EL (cell line): ENCODE measurements at places on chromosomes 7 and 10.

GRCh38 chr7:101586078-101586905, 42.8 kb downstream of the MYL10 start:
- no peak for DNase-seq

GRCh38 chr7:18520450-18521235, 25.1 kb downstream of the HDAC9 start:
- DNase-seq = peak; percentile 73

- DNase-seq = no peak
Observed at GRCh38 chr7:144397086-144397485, 6.4 kb downstream of the NOBOX start.

DNA sequence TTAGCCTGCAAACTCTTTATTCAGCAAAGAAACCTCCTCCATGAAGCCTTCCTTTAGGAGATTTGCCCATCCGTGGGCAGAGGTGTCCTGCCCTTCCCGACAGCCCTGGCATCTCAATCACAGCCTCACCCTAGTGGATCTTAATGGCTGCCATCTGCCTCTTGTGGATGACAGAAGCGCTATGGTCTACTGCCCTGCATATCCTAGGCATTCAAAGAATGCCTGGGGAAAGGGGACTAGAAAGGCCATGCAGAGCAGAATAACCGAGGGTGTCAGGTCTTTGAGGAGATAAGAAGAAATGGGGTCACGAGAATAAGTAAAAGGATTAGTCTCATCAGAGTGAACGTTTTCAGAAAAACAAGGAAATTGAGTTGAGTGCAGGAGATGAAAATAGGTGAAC, 57.7 kb upstream of the SPOCK2 start:
- no peak for DNase-seq

GRCh38 chr7:1458683-1459511, at the start of gene MICALL2:
Gene MICALL2, minus strand, starts transcription at chr7:1459470. Its CDS starts 144 bp downstream, at chr7:1459326.
- peak; percentile 93 for DNase-seq

DNA sequence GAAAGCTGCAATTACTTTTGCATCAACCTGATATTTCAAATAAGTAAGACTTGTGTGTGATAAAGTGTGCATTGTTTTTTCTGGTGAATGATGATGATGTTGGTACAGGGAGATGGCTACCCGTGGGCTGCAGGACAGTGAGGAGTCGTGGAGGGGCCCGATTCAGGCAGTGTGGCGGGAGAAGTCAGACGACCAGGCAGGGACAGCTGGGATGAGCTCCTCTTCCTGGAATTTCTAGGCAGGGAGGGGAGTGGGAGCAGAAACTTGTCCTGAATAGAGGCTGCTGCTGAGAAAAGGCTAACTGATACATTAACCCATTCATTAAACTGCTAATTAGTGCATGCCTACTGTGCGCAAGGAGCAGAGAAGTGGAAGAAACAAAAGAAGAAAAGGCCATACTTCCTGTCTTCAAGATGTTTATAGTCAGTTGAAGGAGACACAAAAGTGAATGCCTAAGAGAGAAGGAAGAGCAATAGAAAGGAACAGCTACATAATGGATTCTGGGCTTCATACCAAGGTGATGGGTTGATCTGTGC, 9.3 kb upstream of the GATAD1 start:
- no peak for DNase-seq

DNA sequence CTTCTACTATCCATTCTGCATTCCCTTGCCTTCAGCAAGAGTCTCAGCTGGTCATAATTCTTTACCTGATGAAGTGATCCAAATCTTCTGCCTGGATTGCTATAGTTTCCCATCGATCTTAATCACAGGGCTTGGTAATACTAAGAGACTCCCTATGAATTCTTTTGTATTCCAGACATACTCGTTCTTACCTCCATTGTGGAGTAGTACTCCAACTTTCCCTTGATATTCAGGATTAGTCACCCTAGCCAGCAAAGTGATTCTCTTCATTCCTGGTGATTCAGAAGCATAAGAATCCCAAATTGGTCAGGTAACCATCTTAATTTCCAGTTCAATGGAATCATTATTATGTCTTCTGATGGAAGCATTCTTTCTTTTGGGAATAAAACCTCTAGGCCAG, 96.7 kb downstream of the TWIST1 start:
- DNase-seq = peak; percentile 54

DNA sequence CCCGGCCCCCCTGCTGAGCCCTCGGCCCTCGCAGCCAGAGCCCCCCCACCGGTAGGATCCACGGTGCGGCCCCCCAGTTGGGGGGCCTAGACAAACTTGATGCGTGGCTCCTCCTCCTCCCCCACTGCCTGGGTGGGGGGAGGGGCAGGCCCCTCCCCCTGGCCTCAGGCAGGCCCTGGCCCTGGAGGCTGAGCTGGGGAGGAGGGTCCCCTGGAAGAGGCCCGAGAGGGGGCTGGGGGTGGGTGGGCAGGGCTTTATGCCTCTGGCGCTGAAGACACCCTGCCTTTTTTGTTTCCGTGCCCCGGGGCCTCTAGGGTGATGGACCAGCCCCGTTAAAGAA, 3.7 kb downstream of the VPS37D start:
- DNase-seq = no peak

GRCh38 chr7:139159900-139160675, 50.6 kb upstream of the ZC3HAV1 start:
- peak; percentile 21 for DNase-seq

- peak; percentile 78 for DNase-seq
Observed at GRCh38 chr10:124403548-124403947, 15.2 kb downstream of the OAT start.

DNA sequence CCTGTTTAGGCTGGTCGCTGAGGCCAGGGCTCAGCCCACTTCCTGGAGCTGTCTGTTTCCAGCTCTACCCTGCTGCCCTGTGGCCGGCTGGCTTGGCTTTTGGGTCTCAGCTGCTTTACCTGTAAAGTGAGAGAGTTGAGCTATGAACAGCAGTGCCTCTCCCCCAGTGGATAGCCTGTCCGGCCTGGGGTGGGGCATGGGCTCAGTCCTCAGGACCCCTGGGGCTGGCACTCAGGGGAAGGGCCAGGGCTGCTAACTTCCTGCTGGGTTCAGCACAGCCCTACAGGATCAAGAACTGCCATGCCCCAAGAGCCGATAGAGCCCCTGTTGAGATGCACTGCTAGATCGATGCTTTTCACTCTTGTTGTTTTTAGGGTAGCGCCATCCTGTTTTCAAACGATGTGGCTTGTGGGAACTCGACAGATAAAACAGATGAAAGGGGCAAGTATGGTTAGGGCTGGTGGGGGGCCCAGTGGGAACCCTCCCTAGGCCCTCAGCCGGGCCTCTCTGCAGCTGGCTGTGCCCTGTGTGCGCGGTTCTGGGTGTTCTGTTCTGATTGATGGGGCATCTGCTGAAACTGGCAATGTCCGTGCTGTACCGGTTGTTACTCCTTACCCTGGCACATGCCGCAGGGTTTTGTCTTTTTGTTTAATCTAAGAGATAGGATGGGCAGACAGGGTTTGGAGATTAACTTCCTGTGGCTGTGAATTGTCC, 10.0 kb upstream of the SFRP5 start:
- no peak for DNase-seq

- no peak for DNase-seq
Observed at GRCh38 chr10:97828721-97829120, 20.9 kb upstream of the GOLGA7B start.

GRCh38 chr10:50593523-50594376, 30.0 kb downstream of the SGMS1 start:
- peak; percentile 76 for DNase-seq

DNA sequence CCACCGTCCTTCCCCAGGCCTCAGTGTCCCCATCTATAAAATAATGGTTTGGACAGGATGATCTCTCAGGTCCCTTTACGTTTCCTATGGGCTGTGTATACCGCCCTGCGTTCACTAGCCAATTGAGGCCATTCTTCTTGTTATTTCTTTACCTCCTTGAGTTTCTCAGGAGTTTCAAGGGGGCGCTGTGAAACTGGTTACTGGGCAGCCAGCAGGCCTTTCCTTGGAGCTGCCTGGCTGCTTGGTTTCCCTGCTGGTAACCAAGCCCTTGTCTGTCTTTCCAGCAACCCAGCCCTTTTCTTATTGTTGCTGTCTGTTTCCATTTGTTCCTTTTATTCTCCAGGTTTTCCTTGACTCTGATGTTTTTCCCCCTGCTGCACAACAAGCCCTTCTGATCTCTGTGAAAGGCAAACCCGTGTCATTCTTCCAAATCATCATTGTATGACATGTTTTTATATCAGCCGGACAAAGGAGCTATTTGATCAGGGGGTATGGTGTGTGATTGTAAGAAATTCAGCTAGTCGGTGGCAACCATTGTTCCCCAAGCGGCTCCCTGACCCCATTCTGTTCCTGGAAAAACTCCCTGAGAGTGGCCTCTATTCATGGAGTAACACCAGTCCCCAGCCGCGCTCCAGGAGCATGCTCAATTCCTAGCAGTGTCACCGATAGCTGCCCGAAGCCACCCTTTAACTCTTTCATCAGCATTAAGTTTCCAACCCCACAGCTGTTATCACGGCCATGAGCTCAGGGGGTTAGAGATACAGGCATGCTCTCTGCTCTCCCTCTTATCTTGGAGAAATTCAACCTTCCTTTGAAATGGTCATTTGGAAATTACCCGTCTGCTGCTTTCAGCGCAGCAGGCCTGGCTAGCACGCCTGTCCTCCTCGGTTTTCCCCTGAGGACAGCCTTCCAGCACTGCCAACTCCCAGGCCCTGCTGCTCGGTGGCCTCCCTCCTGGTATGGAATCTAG, 26.6 kb downstream of the FGF8 start:
- no peak for DNase-seq

DNA sequence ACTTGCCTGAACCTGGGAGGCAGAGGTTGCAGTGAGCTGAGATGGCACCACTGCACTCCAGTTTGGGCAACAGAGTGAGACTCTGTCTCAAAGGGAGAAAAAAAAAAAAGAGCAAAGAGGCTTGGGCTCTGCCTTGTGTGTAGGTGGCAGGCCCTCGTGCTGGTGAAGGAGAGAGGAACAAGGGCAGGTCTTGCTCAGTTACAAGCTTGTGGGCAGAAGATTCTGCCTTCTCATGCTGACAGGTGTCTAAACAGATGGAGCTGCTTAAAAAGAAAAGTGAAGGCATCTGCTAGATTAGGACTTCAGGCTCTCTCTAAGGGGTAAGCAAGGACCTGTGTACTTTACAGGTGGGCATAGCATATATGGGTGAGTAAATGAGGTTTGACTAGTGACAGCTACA, 65.5 kb upstream of the TRIM8 start:
- no peak for DNase-seq
